ENCODE measurements at places on chromosomes 2 and 18.

GRCh38 chr2:66684289-66684688, 249.4 kb downstream of the MEIS1 start:
- no peak for DNase-seq

DNA sequence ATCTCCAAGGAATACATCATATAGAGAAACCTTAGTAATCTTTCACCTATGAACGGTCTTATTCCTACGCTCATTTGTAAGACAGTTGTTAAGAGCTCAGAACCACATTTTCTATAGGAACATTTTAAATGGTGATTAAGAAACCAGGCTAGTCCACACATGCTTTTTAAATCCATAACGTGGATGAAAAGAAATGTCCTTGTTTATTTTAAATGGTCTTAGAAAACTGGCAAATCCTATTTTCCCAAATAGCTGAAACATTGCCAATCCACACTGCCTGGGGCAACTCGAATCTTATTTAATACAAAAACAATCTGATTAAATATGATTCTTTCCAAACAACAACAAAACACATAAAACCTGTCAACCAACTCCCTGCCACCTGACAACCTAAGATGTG, 23.7 kb downstream of the METTL8 start:
- DNase-seq: no peak

- no peak for DNase-seq
Measured at GRCh38 chr2:199685669-199686068, 165.3 kb downstream of the FTCDNL1 start.

DNA sequence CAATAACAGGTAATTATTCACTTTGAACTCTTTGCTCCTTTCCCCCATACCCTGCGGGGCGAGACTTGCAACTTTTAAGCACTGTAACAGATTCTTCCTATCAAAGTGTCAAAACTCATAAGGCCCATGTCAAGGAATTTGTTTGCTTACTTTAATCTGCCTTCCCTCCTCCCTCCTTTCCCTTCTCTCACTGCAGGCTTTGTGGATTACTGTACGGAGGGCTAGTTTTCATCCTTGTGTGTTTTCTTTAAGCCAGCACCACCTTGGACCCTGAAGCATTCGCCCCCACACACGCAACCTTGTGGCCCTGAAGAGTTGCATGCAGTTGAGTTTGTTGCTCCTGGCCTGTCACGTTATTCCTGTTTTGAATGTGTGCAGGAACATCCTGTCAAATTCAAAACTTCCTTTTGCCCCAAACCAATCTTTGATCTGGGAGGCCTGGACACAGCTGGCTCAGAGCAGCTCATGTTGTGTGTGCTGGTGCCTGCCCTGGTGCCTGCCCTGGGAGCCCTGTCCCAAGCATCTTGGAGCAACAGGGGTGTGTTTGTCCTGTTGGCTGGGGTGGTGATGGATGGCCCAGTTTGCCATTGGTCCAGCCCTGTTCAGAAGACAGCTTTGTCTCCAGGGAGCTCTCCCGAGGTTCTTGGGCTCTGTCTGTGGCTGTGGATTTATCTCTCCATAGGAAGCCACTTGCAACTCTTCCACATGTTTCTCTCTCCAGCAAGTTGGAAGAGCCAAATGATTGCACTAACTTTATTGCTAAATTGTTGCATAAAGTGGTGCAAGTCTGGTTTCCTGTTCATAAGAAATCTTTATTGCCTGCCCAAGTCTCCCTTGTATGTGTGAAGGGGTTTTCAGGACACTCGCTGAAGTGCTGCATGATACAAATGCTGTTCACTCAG, 199.6 kb downstream of the VAPA start:
- DNase-seq: no peak

GRCh38 chr2:199757233-199757870, 93.6 kb downstream of the FTCDNL1 start:
- no peak for DNase-seq

- no peak for DNase-seq
Measured at GRCh38 chr2:118723394-118723793, 124.1 kb downstream of the EN1 start.
